ENCODE measurements at places on chromosomes 4 and X.

DNA sequence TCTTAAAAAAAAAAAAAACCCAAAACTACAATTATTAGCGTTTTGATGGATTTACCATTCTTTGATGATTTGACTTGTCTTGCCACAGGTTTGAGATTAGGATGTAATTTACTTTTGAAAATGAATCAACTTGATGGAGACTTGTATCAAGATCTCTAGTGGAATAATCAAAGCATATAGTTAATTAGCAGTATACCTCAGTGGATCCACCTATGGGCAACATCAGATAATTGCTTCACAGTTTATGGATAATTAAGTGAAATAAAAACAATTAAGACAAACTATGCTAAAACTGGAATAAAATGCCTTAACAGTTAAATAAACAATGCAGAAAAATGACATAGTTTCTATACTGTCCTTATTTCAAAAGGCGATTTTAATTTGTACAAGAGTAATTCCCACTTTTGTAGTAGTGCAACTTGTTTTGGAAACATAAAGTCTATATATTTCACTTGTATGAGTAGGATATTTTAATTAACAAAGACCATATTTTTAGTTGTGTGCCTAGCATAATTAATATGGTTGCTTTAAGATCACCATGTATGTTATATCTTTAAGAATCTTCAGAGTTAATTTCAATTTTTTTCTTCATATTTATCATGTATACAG lies 4.2 kb downstream of the CPEB2 start:
- no peak for DNase-seq

- no peak for DNase-seq
Measured at GRCh38 chr4:158197194-158197776, 13.0 kb upstream of the TMEM144 start.

DNA sequence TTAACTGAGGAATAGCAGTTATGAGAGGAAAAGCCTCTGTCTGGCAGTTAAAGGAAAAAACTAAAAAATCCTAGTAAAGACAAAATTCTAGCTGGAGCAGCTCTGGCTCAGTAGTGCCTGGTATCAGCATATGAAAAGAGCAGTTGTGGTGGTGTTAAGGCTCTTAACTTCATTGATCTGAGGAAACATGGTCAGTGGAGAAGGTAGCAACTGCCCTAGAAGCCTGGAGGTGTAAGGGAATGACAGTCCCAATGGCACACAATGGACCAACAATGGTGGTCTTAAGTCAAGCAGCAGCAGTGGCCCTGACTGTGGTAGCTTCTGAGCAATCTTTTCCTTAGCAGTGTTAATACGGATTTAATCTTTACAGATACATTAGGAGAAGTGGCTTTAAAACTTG lies 189.6 kb upstream of the POF1B start:
- DNase-seq, result no peak

GRCh38 chrX:19863857-19864223 lies 23.6 kb downstream of the SH3KBP1 start:
- no peak for DNase-seq

DNA sequence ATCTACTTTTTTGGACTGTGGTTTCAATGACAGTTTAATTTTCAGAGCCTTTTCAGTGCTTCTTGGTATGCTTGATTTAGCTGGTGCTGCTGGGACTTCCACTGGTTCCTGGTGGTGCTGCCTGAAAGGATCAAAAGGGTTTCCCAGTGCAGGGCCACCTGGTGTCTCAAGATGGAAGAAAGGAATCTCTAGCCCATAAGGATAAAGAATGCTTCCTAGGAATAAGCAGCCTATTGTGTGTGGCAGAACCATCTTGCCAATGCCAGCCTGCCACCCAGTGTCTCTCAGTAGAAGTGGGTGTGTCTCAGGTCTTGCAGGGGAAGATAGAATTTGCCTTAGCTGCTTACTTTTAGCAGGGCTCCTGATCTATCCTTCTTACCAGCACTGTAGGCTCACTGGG lies 15.0 kb upstream of the RAI2 start:
- no peak for DNase-seq

GRCh38 chrX:118802857-118803256 lies 20.8 kb upstream of the ZCCHC12 start:
- no peak for DNase-seq

DNA sequence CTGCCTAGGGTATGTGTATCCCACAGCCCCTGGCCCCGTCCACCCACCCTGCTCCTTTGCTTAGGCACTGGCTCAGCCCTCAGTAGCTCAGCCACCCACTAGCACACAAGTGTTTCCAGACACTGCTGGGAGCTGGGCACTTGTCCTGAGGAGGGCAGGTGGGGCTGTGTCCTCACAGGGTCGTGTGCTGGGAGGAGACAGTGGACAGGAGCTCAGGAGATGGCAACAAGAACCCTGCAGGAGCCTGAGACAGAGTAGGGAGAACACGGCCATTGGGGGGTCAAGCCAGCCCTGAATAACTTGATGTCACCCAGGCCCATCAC lies 5.5 kb upstream of the CPLX1 start:
- no peak for DNase-seq

DNA sequence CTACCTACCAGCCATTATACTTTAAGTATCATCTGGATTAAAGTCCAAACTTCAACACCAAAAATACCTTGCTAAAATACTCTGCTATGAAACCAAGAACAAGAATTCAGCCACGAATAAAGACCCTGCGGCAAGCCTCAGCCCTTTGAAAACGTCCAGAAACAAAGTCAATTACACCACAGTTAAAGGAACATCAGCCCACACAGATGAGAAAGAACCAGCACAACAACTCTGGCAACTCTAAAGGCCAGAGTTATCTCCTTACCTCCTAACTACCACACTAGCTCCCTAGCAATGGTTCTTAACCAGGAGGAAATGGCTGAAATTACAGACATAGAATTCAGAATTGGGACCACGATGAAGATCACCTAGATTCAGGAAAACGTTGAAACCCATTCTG lies 23.4 kb downstream of the ABCB7 start:
- DNase-seq, result no peak

DNA sequence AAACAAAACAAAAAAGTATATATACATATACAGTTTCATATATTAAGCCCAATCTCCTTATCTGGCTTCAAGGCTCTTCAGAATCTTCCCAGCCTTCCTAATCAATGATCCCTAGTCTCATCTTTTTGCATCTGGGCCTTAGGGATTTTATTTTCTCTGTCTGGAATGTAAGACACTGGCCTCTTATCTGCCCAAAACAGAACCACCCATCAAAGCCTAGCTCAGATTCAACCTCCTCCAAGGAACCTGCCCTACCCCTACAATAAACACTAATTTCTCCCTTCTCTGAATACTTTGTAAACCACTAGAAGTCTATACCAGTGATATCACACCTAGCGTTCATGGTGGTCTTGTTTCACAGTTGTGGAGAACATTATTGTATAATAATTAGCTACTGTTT lies 23.2 kb upstream of the GAB1 start:
- no peak for DNase-seq

Measured in anterior cingulate cortex (tissue), 58 donors.